Adipocyte (in vitro differentiated cells): ENCODE measurements at places on chromosomes 2 and 18.
A peak's percentile ranks its signal among the peaks of the same experiment; 100 is the strongest.

DNA sequence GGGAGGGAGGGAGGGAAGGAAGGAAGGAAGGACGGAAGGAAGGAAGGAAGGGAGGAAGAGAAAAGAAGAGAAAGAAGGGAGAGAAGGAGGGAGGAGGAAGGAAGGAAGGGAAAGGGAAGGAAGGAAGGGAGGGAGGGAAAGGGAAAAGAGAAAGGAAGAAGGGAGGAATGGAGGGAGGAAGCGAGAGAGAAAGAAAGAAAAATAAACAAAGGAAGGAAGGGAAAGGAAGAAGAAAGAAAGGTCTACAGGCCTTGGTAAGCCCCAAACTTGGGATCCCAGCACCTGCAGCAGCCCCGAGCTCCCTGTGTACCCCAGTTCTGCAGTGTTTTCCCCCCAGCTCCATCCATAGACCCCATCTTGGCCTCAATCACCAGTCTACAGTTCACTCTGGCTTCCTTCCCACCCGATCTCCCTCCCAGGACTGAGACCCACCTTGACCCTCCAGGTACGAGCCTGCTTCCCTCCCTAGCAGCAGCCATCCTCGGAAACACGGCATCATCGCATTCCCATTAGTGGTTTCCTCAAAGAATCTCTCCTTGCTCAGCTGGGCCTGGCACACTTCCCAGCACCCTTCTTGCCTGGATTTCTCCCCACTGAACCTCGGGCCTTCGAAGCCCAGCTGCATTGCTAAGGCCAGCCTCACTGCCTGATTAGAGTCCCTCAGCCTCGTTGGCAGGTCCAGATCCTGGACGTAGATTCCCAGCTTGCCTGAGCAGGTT, 46.1 kb upstream of the SH3BP4 start:
- DNase-seq, result no peak

DNA sequence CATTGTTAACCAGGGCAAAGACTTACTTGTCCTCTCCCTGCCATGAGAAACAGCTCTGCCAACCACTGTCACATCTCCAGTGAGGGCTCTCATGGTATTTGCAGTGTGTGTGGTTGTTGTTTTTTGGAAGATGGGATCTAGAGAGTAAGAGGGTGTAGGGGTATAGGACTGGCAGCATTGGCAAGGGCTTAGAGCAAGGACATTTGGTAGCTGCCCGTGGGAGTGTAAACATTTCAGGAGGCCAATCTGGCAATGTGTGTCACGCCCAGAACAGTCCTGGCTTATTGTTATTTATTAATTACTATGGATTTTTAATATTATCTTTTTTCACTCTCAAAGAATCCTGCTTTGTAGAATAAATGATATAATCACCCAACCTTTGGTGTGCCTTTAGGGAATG, 90.5 kb downstream of the TMEM17 start:
- DNase-seq, result no peak

GRCh38 chr2:199464606-199465352, 7.0 kb upstream of the SATB2 start:
- peak; percentile 20 for DNase-seq

DNA sequence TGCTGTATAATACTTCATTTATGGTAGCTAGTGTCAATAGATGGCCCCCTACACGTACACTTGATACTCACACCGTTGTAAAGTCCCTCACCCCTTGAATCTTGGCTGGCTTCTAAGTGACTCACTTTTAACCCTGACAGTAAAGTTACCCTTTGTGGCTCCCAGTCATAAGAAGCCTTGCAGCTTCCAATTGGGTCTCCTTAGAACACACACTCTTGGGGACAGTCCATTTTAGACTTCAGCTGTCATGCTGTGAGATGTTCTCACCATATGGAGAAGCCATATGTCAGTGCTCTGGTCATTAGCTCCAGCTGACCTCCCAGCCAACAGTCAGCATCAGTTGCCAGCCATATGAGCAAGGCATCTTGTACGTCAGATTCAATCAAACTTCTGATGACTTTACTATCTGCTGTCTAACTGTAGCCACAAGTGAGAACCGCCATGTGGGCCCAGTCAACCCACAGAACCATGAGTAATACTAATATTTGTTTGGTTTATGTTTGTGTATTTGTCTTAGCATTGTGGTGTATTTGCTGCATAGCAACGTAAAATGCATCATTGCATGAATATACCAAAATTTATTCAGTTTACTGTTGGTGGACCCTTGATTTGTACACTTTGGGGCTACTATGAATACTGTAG, 68.3 kb downstream of the PTPN4 start:
- no peak for DNase-seq

DNA sequence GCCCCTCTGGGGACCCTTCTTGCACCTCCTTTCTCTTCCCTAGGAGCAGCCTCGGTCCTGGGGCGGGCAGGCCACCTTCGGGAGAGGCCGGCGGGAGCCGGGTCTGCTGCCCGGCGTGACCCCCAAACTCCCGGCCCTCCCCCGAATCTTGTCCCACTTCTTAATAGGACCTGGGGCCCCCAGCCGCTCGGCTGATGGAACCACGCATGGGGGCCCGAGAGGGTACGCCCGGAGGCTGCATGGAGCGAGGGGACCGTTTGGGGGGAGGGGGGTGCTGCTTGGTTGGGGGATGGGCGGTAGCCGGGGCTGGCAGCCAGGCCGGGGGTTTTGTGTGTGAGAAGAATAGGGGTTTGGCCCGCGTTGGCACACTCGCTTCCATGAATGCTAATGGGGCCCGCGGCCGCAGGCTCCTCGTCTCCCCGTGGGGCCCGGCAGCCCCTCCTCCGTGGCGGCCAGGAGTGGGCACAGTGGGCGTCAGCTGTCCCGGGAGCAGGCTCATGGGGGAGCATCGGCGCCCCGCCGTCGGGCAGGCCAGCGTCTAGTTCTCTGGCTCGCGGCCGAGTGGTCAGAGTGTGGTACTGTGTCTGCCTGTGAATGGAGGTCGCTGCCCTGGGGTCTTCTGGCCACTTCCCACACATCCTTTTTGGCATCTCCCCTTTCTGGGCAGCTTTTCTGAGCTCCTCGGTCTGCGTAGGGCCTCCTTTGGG, 1.0 kb downstream of the GAREM2 start:
- DNase-seq, result no peak

- DNase-seq, result peak; percentile 77
These were observed 73.6 kb downstream of the NRP2 start for GRCh38 chr2:205755923-205756322.

GRCh38 chr18:79847606-79848293, 50.0 kb downstream of the KCNG2 start:
- DNase-seq, result no peak

DNA sequence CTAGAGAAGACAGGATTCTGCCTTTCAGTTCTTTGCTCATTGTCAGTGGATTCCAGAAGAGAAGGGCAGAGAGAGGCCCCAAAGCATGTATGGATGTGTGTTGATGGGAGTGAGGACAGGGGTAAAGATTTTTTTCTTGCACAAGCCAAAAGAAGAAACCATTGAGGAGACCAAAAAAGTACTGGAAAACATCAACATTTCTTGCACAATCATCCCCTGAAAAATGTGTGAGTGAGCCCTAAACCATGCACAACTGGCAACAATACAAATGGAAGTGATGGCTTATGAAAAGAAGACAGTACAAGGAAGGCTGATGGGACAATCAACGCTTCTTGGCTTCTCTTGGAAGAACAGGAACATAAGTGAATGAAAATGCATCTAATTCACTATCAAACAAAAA, 5.6 kb upstream of the SMAD7 start:
- DNase-seq, result peak; percentile 85

DNA sequence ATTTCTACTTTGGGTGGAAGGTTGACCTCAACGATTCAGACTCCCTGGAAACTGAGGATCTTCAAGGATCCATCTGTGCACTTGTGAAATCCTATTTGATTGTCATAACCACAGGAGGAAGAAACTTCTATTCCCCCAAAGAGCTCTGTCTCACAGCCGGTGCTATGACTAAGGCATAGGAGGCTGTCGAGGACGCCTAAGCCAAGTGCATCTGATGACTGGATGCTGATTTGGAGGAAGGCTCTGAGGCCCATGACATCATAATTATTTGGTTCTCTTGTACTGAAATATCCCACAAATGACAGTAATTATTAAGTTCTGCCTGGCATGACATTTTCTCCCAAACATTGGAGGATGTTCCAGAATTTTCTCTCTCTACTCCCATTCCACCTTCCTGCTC, 13.8 kb upstream of the KCNF1 start:
- DNase-seq, result no peak

GRCh38 chr2:107719141-107719540, 107.6 kb upstream of the RGPD4 start:
- DNase-seq, result no peak

GRCh38 chr18:9951022-9951859, 37.4 kb downstream of the VAPA start:
- peak; percentile 81 for DNase-seq

DNA sequence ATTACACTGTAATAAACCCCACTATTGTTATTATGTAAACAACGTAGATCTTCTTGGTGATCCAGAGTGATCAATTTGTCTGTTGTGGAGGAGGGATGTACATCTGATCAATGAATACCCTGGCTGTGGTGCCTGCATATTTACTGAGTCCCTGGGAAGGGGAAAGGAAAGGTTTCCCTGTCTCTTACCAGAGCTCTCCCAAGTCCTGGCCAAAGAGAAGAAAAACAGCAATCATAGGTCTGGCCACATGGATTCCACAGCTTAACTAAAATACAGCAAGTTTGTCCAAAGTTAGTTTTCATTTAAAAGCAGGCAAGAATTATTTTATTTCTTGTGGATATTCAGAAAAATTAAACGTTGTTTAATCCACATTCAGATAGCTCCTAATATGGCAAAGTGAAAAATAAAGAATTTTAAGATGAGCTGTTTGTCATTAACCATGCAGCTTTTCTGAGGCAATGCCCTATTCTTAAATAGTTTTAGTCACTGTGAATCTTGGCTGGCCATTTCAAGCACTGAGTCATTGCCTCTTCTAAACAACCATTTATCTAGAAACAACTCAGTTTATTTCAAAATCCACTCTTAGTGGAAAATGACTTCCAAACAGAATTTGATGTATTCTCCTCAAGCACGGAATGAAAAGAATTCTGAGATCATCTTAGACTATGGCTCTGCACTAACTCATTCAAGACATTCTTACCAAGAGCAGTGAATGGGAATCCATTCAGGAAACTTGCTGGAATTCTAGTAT, 1004.4 kb upstream of the CDH2 start:
- DNase-seq, result peak; percentile 95

GRCh38 chr2:85042330-85042729, 71.4 kb downstream of the KCMF1 start:
- no peak for DNase-seq

- no peak for DNase-seq
These were observed 153.5 kb upstream of the NFATC1 start for GRCh38 chr18:79242246-79242645.
